ENCODE measurements at places on chromosomes 4 and X. TPM values are rescaled to one million over a fixed set of nuclear protein-coding genes. Genes with fewer than 3 reads are reported as not detected.

Gene HSFX4
- total RNA-seq: not detected

Gene ATG4A
- total RNA-seq: 15.3 TPM

Gene GPM6B
- 0.04 TPM for total RNA-seq

Gene KIF4A
- 37.5 TPM for total RNA-seq

Gene SMIM31
- 0.04 TPM for total RNA-seq

Gene MAGEC3
- total RNA-seq: not detected

Gene SLC4A4
- total RNA-seq: 3.4 TPM

Gene SHROOM2
- total RNA-seq: 3.6 TPM

DNA sequence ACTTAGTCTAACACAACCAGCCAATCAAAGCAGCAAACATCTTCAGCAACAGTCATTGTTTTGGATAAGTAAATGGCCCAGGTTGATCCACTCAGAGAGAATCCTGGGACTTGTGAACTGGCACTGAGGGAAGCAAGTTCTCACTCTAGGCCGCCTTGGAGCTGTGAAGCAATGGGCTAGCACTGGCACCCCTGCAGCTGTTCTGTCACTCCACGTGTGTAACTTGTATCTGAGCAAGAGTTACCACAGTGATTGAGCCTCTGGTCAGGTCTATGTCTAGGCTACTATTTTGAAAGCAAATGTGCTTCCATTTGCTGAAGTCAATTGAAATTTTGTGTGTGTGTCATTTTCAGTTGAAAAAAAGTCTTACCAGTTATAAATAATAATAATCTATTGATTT, 57.2 kb upstream of the HS3ST1 start:
- DNase-seq: no peak

GRCh38 chr4:13605330-13605729, 22.2 kb downstream of the BOD1L1 start:
- no peak for DNase-seq

- DNase-seq: no peak
These were observed 67.7 kb downstream of the DGKK start for GRCh38 chrX:50402886-50403285.

DNA sequence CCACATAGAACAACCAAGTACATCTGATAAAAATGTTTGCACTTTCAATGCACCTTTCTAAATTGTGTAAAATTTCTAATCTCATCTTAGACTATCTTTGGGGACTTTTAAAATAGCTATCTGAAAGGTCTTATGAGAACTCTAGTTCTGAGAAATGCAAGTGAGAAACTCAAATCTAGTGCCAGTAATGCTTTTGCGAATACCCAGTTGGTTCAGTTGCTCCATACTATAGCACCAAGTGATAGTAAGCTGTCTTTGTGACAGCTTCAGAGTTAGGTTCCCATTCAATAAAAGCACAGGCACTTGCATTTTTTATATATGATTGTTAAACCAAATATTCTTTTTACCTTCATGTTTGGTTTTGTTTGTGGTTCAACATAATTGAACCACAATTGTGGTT, 4.5 kb upstream of the ITM2A start:
- no peak for DNase-seq

- no peak for DNase-seq
These were observed 552.3 kb downstream of the PCDH7 start for GRCh38 chr4:31272331-31273061.

DNA sequence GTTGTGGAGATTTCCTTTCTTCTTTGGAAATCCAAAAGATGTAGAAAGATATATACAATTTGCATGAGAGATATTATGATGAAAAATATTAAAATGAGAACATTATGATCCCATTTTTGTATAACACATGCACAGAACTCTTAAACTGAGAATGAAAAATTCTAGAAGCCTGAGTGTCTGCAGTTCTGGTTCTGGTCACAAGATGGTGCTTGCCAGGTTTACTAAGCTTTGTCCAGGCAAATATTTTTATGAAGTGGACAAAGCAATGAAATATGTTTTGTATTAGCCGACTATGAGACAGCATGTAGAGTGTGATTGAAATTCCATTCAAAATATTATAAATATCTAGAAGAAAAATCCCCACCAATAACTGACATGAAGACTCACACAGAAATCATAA, 2.2 kb downstream of the PWWP3B start:
- no peak for DNase-seq

DNA sequence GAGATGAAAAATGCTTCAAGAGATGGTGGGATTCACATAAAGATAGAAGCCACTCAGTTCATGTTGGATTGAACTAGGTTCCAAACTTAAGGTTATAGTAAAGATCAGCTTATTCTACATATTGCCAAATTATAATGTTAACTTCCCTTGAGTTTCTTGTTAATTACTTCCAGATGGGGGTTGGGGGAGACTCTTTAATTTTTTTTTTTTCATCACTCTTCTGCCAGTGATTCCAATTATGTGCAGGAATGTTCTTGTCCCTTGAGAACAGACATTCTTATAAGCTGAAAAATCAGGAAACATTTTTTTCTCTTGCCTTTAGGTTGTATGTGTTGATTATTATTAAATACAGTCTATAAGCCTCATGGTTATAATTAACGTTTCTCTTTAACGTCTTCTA, 30.0 kb downstream of the MND1 start:
- DNase-seq: no peak

- DNase-seq: no peak
These were observed 1460.8 kb downstream of the RAPGEF2 start for GRCh38 chr4:160563552-160564282.

GRCh38 chr4:120007896-120008436, 58.7 kb downstream of the MAD2L1 start:
- DNase-seq: no peak

GRCh38 chr4:22739968-22740367, 47.2 kb downstream of the GBA3 start:
- DNase-seq: no peak

GRCh38 chr4:7198440-7199128, 6.2 kb downstream of the SORCS2 start:
- DNase-seq: no peak

DNA sequence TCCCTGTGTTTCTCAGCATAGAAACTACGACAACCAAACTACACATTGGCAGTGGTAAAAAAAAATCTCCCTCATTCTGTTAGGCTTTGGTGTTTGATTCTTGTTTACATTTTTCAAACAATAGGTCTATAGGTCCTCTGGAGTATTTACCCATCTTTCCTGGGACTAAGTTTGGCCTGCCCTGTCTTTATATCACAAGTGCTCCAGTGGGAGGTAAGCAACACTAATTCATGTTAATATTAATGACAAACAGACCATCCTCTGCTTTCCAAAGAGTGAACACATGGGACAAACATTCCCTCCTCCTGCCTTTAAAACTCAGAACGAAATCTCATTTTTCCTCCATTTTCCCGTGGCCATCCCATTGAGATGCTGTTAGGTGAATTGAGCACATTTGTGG, 514.1 kb upstream of the INTU start:
- DNase-seq: no peak

GRCh38 chr4:128721896-128722295, 87.6 kb upstream of the JADE1 start:
- DNase-seq: no peak

DNA sequence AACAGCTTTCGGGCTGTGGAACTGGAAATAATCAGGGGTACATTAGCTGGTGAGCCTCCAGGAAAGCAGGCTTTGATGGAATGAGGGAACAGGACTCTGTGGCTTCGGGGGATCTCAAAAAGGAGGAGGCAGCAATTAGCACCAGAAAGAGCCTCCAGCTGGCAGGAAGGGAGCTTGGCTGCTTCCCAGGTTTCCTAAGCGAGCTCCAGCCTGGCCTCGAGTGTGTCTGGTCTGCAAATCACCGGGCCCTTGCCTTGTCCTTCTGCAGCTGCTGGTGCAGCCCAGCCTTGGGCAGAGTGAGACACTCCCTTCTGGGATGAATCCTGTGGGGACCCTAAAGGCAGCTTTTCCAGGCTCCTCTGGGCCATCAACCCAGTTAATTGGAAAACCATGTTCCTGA, 10.7 kb upstream of the PDHA1 start:
- DNase-seq: peak; percentile 21

DNA sequence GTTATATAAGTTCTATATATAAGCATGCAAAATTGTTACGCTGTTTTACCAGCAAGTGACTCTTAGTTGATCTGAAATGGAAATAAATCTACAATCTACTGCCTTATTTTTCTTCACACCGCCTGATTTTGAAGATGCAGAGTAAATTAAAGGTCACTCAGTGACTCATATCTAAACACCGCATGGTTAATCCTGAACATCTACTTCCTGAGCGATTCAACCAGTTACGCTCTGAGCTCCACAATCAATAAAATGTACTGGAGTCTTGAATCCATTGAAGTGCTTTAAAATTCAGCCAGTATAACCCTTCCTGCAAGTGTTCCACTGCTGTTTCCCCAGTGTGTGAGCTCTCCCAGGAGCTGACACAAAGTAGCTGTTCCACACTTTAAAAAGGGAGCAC, 192.8 kb downstream of the SLC7A11 start:
- DNase-seq: no peak

DNA sequence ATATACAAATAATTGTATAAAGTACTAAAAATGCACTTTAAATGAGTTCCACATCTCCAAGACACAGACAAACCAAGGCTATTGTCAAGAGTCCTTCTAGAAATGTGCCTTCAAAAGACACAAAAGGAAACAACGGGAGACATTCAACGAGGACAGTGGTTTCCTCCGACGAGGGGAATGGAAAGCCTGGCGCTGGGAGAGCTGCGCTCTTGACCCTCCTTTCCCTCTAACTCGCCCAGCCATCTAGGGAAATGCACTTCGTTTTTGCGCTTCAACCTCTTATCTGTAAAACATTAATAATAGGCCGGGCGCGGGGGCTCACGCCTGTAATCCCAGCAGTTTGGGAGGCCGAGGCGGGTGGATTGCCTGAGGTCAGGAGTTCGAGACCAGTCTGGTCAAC, 37.0 kb downstream of the ZFP42 start:
- no peak for DNase-seq

GRCh38 chrX:135340831-135341230, 31.6 kb downstream of the ETDC start:
- no peak for DNase-seq

- no peak for DNase-seq
These were observed 10.4 kb downstream of the JADE3 start for GRCh38 chrX:46922611-46923010.

DNA sequence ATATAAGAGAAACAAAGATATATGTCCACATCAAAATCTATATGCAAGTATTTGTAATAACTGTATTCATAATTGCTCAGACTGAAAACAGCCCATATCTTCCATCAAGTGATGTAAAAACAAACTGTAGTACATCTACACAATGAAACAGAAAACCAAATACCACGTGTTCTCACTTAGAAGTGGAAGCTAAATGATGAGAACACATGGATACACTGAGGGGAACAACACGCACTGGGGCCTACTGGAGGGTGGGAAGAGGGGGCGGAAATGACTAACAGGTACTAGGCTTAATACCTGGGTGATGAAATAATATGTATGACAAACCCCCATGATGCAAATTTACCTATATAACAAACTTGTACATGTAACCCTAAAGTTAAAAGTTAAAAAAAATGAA, 42.7 kb downstream of the UBA6 start:
- DNase-seq: no peak

DNA sequence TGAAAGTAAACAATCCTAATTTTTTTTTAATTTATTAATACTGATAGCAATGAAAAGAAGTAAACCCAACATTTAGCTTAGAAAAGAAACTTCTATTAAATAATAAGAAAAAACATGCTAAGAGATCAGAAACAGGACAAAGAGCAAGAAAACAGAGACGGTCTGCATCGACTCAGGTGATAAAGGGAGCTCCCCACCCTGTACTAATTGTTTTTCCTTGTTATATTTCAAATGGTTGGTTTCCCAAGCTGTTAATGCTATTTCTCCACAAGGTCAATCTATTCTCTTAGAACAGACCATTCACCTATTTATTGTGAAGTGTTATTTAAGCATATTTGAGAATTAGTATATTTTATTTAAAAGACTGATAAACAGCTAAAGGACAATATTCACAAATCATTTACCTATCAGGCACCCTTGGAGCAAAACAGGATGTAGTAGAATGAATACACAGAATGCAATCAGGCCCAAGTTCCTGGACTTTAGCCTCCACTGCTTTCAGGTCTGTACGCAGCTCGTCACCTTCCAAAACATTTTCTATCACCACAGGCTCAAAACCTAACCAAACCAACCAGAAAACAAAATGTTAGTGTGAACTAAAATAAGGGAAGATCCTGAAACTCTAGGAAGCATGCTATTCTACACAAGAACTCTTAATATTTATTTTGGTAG, 5.5 kb downstream of the SEPSECS start:
- no peak for DNase-seq

GRCh38 chrX:25049357-25049756, 33.6 kb upstream of the ARX start:
- DNase-seq: peak; percentile 41

DNA sequence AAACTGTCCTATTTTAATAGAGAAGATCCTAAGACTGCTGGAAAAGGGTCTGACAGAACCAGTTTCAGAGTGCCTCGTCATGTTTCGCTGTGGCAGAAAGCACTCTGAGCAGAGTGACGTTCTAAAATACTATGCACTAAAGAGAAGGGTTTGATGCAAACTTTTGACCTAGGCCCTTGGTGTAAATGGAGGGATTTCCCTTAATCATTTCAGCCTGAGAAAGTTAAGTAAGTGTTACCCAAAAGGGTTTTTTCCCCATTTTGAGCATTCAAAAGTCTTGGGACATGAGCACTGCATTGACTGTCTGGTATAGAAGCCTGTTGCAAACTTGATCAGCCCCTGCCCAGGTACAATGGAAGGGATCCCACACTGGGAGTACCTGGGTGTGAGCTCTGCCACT, 157.5 kb upstream of the ATOH1 start:
- no peak for DNase-seq

DNA sequence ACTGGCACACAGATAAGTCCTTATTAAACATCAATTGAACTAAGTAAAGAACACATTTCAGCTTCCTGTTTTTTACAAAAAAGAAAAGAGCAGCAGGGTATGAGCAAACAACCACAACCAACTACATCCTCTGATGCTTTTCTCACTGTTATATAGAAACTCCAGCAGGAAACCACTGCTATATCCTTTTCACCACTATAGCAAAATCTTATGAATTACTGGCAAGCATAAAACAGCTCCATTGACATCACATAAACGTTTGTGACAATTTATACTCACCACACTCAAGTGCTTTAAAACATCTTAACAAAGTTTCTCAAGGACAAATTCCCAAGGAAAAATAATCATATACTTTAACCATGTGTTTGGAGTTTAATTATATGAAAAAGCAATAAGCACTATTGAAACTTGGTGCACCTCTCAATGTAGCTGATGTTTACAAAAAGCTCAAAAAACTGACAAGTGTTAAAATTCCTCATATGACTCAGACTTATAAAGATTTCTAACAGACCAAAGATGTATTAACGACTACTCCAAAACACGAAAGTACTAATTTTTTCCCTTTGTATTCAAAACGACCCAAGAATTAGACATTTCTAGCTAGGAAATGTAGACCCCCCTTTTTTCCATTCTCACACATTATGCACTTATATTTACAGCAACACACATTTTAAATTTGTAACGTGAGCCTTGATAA, 12.9 kb downstream of the GPRIN3 start:
- no peak for DNase-seq

All from H4 (cell line).